Uterine smooth muscle cell (primary cell): ENCODE measurements at places on chromosomes 2 and 18. TPM values are rescaled to one million over a fixed set of nuclear protein-coding genes. Genes with fewer than 3 reads are reported as not detected.

The RGPD6 gene
- 24.9 and 51.2 TPM in 2 replicates for total RNA-seq

The SCG2 gene
- total RNA-seq: 0.44 and 0.50 TPM in 2 replicates

The GRB14 gene
- total RNA-seq: 0.89 and 1.00 TPM in 2 replicates

The RAB6C gene
- total RNA-seq: under 0.01 TPM in 1 of 2 replicates, not detected in the other

The PRSS56 gene
- total RNA-seq: not detected in 2 replicates

The FKBP7 gene
- 21.8 and 53.5 TPM in 2 replicates for total RNA-seq

The NOL4 gene
- total RNA-seq: not detected in 2 replicates

The MAPK4 gene
- not detected in 2 replicates for total RNA-seq

The CCDC93 gene
- 30.9 and 39.7 TPM in 2 replicates for total RNA-seq

The LRRC30 gene
- not detected in 2 replicates for total RNA-seq

The HOXD8 gene
- 2.4 and 4.4 TPM in 2 replicates for total RNA-seq

The GAL3ST2 gene
- total RNA-seq: 0.25 and 0.44 TPM in 2 replicates

The ARHGEF33 gene
- total RNA-seq: 0.22 and 1.5 TPM in 2 replicates

The RAMP1 gene
- total RNA-seq: 13.1 and 40.0 TPM in 2 replicates

The CROCC2 gene
- under 0.01 TPM in 1 of 2 replicates, not detected in the other for total RNA-seq

The TMEM17 gene
- 1.6 and 2.0 TPM in 2 replicates for total RNA-seq

The PCARE gene
- not detected in 2 replicates for total RNA-seq

The OTOF gene
- under 0.01 and 0.66 TPM in 2 replicates for total RNA-seq

The KCNK3 gene
- 0.44 TPM in 1 of 2 replicates, not detected in the other for total RNA-seq
